ENCODE measurements at places on chromosomes 7 and 10. TPM values are rescaled to one million over a fixed set of nuclear protein-coding genes. Genes with fewer than 3 reads are reported as not detected.
A peak's percentile ranks its signal among the peaks of the same experiment; 100 is the strongest.

TEX36 gene
- total RNA-seq = not detected

TAC1 gene
- total RNA-seq = not detected

WDR37 gene
- 12.1 TPM for total RNA-seq

ZNF467 gene
- total RNA-seq = 3.8 TPM

C10orf67 gene
- total RNA-seq = not detected

STEAP4 gene
- total RNA-seq = 43.8 TPM

DNA sequence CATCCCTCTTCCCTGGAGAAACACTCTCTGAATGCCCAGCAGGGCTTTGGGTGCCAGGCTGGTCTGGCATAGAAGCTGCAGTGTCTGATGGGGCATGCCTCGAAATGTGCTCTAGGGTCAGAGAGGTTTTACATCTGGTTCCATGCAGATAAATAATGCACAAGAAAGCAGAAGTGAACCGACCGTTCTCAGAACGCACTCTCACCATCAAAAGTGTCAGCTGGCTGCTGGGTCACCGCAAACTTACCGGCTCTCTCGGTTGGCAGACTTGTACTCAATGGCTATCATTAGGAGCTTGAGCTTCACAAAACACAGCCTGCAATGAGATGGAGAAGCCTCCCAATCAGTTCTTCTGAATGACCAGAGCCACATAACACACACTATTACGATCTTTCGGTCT lies 610.0 kb downstream of the KCNMA1 start:
- H3K4me3 ChIP-seq = no peak overlapping the region
- H3K4me1 ChIP-seq = peaks cover 29% of the 10 kb centered on the region
- DNase-seq = no peak
- H3K36me3 ChIP-seq = no peaks in the 10 kb centered on the region

DNA sequence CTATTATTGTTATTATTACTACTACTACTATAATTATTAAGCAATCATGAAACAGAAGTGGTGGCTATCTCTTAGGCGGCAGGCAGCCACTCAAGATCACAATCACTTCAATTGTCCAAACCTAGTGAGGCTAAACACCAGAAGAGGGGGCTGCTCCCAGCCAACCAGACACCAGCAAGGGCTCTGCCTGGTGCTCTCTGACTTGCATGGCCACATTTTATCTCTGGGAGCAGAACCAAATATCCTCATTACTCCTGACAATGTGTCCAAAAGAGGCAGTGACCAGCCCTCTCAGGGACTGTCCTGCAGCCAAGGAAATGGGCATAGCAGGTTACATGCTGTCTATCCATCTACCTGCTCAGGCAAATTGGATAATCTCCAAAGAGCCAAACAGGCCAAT lies 187.4 kb upstream of the PDE1C start:
- no peaks in the 10 kb centered on the region for H3K36me3 ChIP-seq
- DNase-seq = no peak
- no peaks in the 10 kb centered on the region for H3K27me3 ChIP-seq
- H3K4me3 ChIP-seq = no peak overlapping the region
- no peak overlapping the region for H3K27ac ChIP-seq

GRCh38 chr7:84865560-84865959 lies 321.3 kb downstream of the SEMA3D start:
- no peak overlapping the region for H3K4me3 ChIP-seq
- no peak for DNase-seq
- H3K27me3 ChIP-seq = peaks cover 3% of the 10 kb centered on the region
- H3K36me3 ChIP-seq = no peaks in the 10 kb centered on the region
- no peak overlapping the region for H3K27ac ChIP-seq
- no peaks in the 10 kb centered on the region for H3K4me1 ChIP-seq

DNA sequence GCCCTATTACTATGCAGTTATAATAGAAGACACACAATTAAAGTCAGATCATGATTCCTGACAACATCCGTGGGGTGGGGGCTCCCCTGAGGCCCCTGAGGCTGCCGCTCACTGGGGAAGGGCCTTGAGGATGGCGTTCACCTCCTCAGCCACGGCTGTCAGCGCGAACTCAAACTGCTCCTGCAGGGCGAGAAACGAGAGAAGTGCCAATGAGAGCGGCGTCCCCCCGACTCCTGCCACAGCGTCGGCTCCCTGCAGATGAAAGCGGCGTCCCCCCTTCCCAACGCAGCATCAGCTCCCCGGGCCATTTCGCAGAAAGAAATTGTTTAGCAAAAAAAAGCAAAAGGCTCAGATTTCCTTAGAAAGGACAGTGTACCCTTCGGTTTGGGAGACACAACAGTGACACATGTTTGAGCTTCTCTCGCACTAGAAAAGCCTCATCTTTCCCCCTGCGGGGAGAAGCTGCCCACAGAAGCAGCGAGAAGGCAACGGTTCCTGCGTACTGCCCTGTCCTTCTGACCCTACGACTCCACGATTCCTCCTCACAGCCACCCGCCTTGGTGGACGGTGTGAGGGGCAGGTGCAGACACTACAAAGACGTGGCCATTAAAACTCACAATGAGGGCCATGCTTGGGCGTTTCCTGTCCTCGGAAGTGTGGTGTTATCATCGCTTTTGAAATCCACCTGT lies 203.9 kb downstream of the DNAJB6 start:
- H3K27me3 ChIP-seq = no peaks in the 10 kb centered on the region
- no peaks in the 10 kb centered on the region for H3K36me3 ChIP-seq
- no peak for DNase-seq
- no peak overlapping the region for H3K27ac ChIP-seq
- H3K4me3 ChIP-seq = no peak overlapping the region
- H3K4me1 ChIP-seq = no peaks in the 10 kb centered on the region

GRCh38 chr10:79397575-79398303 lies 47.7 kb downstream of the ZCCHC24 start:
- no peaks in the 10 kb centered on the region for H3K27me3 ChIP-seq
- H3K27ac ChIP-seq = peak overlapping the region; percentile 78
- peaks cover 28% of the 10 kb centered on the region for H3K4me1 ChIP-seq
- no peak for DNase-seq
- no peaks in the 10 kb centered on the region for H3K36me3 ChIP-seq
- no peak overlapping the region for H3K4me3 ChIP-seq

DNA sequence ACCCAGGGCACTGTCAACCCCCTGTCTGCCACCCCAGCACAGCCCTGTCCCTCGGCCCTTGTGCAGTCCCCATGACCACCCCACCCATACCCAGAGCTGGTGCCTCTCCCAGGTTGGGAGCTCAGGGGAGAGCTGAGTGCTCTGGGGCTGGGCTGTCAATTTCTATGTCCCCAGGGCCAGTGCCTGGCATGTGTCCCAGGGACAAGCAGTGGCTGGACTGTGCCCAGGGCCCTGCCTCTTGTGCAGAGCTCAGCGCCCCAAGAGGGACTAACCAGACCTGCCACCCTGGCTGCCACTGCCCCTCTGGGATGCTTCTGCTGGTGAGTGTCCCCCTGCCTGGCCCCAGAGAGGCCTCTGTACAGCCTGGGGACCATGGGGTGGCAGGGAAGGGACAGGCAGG lies 29.0 kb upstream of the ZNF862 start:
- H3K4me1 ChIP-seq = peaks cover 3% of the 10 kb centered on the region
- no peak overlapping the region for H3K27ac ChIP-seq
- no peak overlapping the region for H3K4me3 ChIP-seq
- no peaks in the 10 kb centered on the region for H3K27me3 ChIP-seq
- no peak for DNase-seq
- no peaks in the 10 kb centered on the region for H3K36me3 ChIP-seq

DNA sequence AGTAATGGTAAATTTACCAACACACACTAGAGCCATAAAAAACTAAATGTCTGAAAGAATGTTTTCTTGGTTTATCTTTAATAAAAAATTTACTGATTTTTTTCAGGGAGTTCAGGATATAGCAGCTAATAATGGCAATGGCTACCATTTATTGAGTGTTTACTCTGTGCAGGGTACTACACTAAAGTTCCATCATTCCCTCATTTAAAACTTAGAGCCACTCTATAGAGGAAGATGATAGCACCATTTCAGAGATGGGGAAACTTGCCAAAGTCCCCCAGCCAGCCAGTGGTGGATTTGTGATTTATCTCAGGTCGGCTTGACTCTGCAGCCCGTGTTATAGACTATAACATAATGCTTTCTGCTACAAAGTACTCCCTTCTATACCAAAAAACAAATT lies 86.6 kb downstream of the LSMEM1 start:
- no peaks in the 10 kb centered on the region for H3K36me3 ChIP-seq
- no peak for DNase-seq
- no peak overlapping the region for H3K4me3 ChIP-seq
- H3K4me1 ChIP-seq = no peaks in the 10 kb centered on the region
- no peak overlapping the region for H3K27ac ChIP-seq

- DNase-seq = no peak
- peaks cover 14% of the 10 kb centered on the region for H3K27me3 ChIP-seq
- H3K36me3 ChIP-seq = no peaks in the 10 kb centered on the region
- no peak overlapping the region for H3K27ac ChIP-seq
- H3K4me1 ChIP-seq = no peaks in the 10 kb centered on the region
- no peak overlapping the region for H3K4me3 ChIP-seq
These were observed 144.5 kb downstream of the FRMD4A start for GRCh38 chr10:14186245-14186644.

GRCh38 chr10:131310551-131311401 lies 745 bp downstream of the TCERG1L start:
- no peak for DNase-seq
- no peak overlapping the region for H3K4me3 ChIP-seq
- H3K27ac ChIP-seq = no peak overlapping the region
- no peaks in the 10 kb centered on the region for H3K36me3 ChIP-seq
- peaks cover 14% of the 10 kb centered on the region for H3K4me1 ChIP-seq

DNA sequence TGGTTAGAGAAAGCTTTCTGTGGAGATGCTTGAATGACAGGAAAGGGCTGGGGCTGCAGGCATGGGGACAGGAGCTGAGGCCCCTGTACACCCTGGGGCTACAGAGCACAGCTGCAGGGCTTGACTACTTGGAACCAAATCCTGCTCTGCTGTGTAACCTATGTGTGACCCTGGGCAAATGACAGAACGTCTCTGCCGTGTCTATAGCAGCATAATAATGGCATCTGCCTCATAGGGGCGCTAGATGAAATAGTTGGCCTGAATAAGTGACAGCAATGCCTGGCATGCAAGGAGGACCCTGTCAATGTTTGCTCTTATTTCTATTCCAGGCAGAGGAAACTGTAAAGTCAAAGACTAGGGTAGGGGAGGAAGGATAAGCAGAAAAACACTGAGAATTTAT lies 254.0 kb downstream of the USP6NL start:
- DNase-seq = no peak
- no peaks in the 10 kb centered on the region for H3K27me3 ChIP-seq
- H3K4me1 ChIP-seq = no peaks in the 10 kb centered on the region
- no peak overlapping the region for H3K4me3 ChIP-seq

- no peak for DNase-seq
- H3K4me1 ChIP-seq = no peaks in the 10 kb centered on the region
- no peak overlapping the region for H3K27ac ChIP-seq
- no peak overlapping the region for H3K4me3 ChIP-seq
These were observed 522.5 kb upstream of the LRRN3 start for GRCh38 chr7:110568388-110568787.

- peaks cover 2% of the 10 kb centered on the region for H3K27me3 ChIP-seq
- no peaks in the 10 kb centered on the region for H3K4me1 ChIP-seq
- H3K27ac ChIP-seq = no peak overlapping the region
- DNase-seq = no peak
- no peak overlapping the region for H3K4me3 ChIP-seq
- H3K36me3 ChIP-seq = no peaks in the 10 kb centered on the region
These were observed 117.9 kb downstream of the LRRC18 start for GRCh38 chr10:48821692-48822091.

- H3K4me3 ChIP-seq = no peak overlapping the region
- no peak overlapping the region for H3K27ac ChIP-seq
- no peaks in the 10 kb centered on the region for H3K4me1 ChIP-seq
- no peaks in the 10 kb centered on the region for H3K36me3 ChIP-seq
- no peak for DNase-seq
- H3K27me3 ChIP-seq = no peaks in the 10 kb centered on the region
These were observed 112.7 kb downstream of the ARHGAP22 start for GRCh38 chr10:48492201-48492600.

DNA sequence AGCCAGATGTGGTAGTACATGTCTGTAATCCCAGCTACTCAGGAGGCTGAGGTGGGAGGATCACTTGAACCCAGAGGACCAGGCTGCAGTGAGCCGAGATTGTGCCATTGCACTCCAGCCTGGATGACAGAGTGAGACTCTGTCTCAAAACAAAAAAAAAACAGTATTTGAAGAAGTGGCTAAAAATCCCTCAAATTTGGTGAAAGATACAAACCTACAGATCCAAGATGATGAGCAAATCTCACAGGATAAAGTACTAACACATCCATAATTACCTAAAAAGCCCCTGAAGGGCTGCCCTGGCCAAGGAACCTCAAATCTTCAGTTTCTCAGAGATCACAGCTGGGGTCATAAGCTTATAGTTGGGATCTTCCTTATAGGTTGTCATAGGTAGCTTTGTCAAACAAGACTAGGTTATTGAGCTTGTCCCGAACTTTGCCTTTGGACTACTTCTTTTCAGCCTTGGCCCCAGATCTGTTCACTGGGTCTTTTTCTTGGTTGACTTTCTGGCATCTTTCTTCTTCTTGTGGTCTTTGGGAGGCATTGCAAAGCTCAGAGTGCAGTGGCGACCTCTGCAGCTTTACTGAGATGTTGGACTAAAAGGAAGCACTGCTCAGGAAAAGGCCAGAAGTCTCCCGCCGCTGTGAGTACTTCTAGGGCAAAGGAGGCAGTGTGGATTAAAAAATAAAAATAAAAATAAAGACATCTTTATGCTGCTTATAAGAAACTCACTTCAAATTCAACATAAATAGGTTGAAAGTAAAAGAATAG lies 28.6 kb upstream of the SAR1A start:
- H3K27me3 ChIP-seq = no peaks in the 10 kb centered on the region
- no peak for DNase-seq
- H3K36me3 ChIP-seq = peaks cover 10% of the 10 kb centered on the region
- H3K4me3 ChIP-seq = no peak overlapping the region

GRCh38 chr7:135601182-135601581 lies 43.5 kb downstream of the NUP205 start:
- no peak overlapping the region for H3K4me3 ChIP-seq
- no peak for DNase-seq
- H3K36me3 ChIP-seq = peaks cover 5% of the 10 kb centered on the region
- H3K4me1 ChIP-seq = no peaks in the 10 kb centered on the region

- no peaks in the 10 kb centered on the region for H3K36me3 ChIP-seq
- no peaks in the 10 kb centered on the region for H3K27me3 ChIP-seq
- no peak overlapping the region for H3K4me3 ChIP-seq
- no peak for DNase-seq
- no peak overlapping the region for H3K27ac ChIP-seq
- H3K4me1 ChIP-seq = no peaks in the 10 kb centered on the region
These were observed 229.3 kb downstream of the IMMP2L start for GRCh38 chr7:111333010-111333409.

- H3K4me1 ChIP-seq = no peaks in the 10 kb centered on the region
- no peaks in the 10 kb centered on the region for H3K36me3 ChIP-seq
- H3K4me3 ChIP-seq = no peak overlapping the region
- no peak for DNase-seq
- H3K27ac ChIP-seq = no peak overlapping the region
These were observed 431.8 kb downstream of the RPS24 start for GRCh38 chr10:78465431-78465830.

GRCh38 chr10:49272251-49273081 lies 26.5 kb upstream of the C10orf71 start:
- no peaks in the 10 kb centered on the region for H3K4me1 ChIP-seq
- no peak overlapping the region for H3K4me3 ChIP-seq
- H3K27me3 ChIP-seq = no peaks in the 10 kb centered on the region
- H3K27ac ChIP-seq = no peak overlapping the region
